NCI-H1092 (cell line): ENCODE measurements at places on chromosomes 4 and X.

GRCh38 chr4:141569141-141569540 is 67.2 kb upstream of the IL15 start:
- DNase-seq = no peak

DNA sequence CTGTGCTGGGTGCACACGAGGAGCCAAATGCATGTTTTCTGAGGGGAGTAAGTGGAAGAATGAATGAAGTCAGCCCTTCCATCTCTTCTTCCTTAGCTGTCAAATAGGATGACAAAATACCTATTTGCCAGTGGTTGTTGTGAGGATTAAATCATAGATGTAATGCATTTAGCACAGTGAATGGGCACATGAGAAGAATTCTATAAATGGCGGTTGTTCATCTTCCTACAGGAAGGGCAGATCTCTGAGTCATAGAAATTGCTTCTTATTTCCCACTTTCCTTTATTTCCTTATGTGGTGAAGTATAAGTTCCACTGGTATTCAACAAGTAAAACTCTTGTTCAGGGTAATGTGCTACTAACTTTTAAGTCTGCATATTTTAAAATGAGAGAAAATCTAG is 83.1 kb downstream of the SORBS2 start:
- no peak for DNase-seq

- DNase-seq = no peak
These were observed 298.3 kb downstream of the TRIML1 start for GRCh38 chr4:188437535-188437934.

DNA sequence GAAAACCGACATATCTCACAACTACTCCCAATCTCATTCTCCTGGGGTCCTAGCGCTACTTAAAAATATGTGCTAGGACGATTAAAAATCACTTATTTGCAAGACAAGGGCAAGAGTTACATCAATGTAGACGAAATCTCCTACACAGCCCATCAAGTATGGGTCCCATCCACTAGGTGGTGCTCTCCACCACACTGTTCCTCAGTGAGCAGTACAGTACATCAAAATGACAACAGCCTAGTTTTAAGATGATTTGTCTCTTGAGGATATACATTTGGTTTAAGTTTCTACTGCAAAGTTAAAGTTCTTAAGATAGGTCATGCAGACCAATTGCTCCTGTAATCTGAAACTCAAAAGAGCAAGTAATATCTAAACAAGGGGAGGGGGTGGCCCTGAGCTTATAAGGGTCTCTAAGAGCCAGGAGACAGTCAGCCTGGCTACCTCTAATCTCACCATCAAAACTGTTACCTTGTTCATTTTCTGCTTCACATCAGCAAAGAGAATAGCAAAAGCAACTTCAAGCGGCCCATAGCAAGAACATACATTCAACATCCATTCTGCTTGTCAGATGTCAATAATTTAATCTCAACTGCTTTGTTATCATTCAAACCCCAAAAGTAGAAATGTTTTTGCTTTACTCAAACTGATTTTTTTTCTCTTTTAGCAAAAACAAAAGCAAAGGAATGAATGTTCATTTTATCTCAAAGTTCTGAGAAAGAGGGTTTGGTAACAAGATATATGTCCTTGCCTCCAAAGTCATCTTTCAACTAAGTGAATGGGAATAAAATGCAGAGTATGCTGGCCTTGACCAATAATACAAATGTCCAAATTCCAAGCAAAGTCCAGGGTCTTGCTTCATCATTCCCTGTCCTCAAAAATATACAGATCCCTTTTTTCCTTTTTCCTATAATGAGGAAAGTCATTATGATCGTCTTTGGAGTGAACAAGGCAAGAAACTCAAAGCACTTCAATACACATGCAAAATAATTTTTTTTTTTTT is 53.1 kb downstream of the STX18 start:
- DNase-seq = peak; percentile 37

DNA sequence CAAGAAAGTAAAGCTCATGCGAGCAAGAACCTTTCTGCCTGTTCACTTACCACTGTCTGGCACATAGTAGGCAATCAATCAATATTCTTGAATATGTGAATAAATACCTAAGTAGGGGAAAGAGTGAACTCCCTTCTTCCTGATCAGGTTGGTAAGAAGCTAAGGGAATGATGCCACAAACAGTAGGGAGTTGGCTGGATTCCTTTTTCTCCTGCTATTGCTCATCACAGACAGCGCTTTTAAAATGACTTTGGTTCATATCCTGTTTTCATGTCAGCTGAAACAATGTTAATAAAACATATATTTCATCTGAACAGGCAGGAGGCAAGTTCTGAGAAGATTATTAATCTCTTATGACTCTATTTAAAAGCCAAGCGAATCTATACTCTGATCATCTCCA is 99.2 kb downstream of the NSUN7 start:
- no peak for DNase-seq

DNA sequence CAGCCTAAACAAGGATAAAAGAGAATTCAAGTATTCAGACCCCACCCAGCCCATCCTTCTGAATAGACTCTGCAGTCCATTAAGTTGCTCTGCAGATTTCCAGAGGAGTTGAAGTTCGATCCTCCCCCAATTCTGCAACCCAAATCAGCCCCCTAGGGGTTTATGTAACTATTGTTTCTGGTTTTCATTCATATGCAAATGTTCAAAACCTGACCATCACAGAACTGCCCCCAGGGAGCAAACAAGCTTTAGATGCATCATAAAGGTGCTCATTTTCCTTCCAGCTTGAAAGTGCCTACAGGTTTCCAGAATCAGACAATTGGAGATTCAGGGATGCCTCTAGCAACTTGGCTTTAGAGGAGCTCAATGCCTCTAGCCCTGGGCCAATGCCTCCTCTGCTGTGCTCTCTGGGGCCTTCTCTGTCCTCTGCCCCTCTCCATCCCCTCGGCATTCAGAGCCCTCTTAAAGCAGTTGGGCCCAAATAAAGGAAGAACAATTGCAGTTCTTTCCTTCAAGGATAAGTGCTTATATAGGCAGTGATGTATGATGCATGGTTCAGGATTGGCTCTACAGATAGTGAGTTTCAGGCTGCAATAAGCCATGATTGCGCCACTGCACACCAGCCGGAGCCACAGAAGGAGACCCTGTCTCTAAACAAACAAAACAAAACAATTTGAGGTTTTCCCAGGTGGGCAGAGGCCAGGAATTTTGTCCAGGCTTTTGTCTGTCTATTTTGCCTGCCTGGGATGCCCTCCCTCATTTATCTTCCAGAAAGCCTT is 23.5 kb upstream of the SPINK2 start:
- no peak for DNase-seq

DNA sequence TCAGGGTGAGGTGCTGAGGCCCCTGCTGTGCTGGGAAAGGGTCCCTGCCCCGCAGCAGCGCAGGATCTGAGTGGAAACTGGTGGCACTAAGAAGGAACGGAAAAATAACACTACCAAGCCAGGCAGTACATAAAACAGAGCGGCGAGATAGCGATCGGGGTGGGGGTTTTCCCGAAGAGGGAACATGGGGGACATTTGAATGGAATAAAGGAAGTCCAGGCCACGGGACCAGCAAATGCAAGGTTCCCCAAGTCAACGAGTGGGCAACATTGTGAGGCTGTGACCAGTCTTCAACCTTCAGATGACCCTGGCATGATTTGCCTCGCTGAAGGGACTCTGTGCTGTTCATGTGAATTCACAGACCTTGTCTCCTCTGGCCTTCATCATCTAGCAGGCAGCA is 13.7 kb downstream of the MSX1 start:
- no peak for DNase-seq

DNA sequence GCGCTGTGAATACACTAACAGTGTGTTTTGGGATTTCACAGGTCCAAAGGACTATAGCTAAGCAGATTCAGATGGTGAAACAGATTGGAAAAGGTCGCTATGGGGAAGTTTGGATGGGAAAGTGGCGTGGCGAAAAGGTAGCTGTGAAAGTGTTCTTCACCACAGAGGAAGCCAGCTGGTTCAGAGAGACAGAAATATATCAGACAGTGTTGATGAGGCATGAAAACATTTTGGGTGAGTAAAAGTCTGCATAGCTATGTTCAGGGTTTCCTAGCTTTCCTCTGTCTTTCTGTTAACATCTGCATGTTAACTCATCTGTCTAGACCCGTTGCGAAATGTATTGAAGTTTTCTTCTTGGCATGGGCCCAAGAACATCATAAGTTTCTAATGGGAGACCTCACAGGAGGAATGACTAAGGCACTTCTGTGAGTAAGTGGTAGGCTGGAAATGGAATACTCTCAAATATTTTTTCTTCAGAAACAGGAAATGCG is 372.1 kb downstream of the BMPR1B start:
- DNase-seq = no peak

- no peak for DNase-seq
These were observed 6.4 kb upstream of the HAUS7 start for GRCh38 chrX:153476666-153477363.

GRCh38 chr4:150310159-150310895 is 232.1 kb downstream of the DCLK2 start:
- DNase-seq = no peak

GRCh38 chrX:149699761-149700160 is 12.1 kb upstream of the MAGEA11 start:
- no peak for DNase-seq
